GM18507 (cell line): ENCODE measurements at places on chromosomes 6 and 20.

- peak; percentile 99 for DNase-seq
Observed at GRCh38 chr20:45972500-45973183, 639 bp upstream of the ZNF335 start.

- no peak for DNase-seq
Observed at GRCh38 chr6:106181664-106182418, 95.7 kb downstream of the PRDM1 start.

GRCh38 chr6:165769401-165769800 is 106.4 kb upstream of the PDE10A start:
- DNase-seq: no peak

DNA sequence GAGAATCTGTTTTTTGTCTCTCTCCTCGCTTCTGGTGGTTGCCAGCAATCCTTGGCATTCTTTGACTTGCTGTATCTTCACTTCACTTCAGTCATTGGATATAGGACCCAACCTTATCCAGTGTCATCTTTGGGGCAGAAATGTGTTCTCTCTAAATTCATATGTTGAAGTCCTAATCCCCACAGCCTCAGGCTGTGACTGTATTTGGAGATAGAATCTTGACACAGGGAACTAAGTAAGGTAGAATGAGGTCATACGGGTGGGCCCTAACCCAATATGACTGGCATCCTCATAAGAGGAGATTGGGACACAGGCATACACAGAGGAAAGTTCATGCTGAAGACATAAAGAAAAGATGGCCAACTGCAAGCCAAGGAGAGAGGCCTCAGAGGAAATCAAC is 51.9 kb upstream of the TPD52L1 start:
- DNase-seq: no peak

DNA sequence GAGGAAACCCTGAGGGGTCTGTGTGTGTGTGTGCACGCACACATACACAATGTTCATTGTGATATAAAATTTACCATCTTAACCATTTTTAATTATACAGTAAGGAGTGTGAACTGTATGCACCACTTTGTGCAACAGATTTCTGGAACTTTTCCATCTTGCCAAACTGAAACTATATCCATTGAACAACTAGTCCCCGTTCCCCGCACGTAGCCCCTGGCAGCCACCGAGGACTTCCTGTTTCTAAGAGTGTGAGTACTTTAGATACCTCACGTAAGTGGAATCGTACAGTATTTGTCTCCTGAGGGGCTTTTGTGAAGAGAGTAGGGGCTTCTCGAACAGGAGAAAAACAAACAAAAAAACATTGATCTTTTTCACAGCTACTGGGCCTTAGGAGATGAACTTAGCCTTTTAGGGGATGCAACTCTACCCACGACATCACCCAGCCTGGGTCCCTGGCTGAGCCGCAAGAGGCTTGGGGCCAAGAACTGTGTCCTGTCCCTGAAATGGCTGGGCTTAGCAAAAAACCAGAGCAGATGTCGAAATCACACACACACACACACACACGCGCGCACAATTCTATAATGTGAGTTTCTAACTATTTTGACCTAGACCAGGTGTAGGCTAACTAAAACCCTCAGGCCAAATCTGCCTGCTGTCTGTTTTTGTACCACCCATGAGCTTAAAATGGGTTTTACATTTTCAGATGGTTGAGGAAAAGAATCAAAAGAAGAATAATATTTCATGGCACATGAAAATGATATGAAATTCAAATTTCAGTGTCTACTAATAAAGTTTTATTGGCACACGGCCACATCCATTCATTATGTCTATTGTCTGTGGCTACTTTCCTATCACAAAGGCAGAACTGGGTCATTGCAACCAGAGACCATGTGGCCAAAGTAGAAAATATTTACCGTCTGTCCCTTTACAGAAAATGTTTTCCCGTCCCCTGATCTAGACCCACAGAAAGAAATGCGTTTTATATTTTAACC is 144.2 kb downstream of the EYA2 start:
- no peak for DNase-seq

- DNase-seq: no peak
Observed at GRCh38 chr6:113629975-113630737, 227.0 kb upstream of the MARCKS start.

DNA sequence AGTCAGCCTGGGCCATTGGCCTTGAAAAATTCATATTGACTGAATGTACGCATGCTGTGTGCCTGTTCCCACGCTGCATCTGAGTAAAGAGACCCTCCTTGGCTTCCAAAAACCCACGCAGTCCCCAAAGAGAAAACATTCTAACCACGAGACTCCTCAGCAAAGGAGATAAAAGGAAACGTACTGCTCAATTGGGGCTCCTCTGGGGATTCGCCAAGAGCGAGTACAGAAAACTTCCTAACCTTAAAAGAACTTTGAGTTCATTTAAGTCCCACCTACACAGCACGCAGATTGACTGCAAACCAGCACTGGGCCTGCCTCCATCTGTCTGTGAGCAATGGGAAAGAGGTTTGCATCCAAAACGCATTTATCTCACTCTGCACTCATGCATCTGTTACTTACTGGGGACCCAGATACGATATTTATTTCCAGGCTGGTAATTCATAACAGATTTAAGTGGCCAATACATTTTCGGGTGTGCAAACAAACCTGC is 505.9 kb upstream of the CHD6 start:
- DNase-seq: no peak

DNA sequence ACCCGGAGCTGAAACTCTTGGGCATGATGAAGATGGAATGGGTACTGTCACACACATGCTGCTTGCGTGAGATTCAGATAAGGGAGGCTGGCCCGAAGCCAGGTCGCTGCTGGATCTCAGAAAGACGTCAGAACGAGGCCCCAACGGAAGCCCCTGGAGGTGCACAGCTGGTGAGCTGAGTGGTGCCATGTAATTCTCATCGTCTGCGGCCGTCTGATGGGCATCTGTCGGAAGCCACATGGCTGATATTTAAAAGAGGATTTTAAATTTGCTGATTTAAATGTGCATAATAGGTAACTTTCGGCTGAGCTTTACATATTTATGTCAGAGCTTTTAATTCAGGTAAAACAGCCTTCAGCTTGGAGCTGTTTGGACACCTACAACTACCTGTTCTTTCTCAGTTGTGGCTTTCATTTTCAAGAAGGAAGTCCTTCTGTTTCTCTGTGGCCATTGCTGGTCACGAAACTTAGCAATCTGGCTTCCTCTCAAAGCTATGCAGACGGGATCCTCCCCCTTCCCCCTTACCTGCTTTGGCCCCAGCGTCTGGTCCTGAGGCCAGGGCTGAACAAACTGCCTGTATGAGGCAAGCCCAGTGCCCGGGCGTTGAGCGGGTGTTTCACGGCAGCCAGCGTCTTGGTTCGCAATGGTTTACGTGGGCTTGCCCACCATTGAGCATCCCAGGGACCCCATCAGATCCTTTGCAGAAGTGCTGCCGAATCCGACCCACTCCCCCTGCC is 9.2 kb downstream of the SLCO4A1 start:
- DNase-seq: no peak

DNA sequence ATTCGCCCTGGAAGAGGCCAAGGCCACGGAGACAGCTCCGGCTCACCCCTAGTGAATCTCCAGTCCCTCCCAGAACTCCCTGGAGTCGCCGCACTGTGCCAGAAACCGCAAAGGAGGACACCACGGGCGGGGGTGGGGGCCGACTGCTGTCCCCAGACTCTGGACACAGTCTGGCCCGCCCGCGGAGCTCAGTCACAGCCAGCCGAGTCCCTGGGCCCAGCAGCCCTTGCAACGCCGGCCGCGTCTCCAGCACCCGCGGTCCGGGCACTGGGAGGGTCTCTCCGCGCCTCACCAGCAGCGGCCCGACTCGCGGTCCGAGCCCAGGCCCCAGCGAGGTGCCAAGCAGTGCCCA is 518 bp downstream of the PEX6 start:
- no peak for DNase-seq

DNA sequence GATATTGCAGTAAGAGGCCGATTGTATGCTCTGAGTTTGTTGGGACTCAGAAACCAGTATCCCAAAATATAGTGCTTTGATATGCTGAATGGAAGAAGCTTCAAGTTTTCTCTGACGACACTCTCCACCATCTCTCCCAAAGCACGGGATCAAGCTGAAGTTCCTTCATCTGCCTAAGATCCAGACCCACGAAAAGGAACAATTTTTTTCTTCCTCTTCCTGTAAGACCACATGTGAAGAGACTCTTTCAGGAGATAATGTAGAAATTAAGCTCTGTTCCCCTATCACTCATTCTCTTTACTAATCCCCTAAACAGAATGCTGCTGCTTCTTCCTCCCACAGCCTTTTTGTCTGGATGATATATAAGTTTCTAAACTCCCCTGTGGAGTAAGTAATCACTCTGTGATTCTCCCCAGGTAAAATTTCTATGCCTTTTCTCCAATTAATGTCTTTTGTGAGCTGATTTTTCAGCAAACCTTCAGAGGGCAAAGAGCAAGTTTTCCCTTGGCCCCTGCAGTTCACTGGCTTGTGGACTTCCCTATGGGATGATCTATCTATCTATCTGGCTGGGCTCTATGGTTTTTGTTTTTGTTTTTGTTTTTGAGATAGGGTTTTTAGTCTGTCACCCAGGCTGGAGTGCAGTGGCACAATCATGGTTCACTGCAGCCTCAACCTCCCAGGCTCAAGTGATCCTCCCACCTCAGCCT is 13.5 kb upstream of the PNRC1 start:
- no peak for DNase-seq

GRCh38 chr6:61586934-61587537 is 699.0 kb downstream of the KHDRBS2 start:
- no peak for DNase-seq

DNA sequence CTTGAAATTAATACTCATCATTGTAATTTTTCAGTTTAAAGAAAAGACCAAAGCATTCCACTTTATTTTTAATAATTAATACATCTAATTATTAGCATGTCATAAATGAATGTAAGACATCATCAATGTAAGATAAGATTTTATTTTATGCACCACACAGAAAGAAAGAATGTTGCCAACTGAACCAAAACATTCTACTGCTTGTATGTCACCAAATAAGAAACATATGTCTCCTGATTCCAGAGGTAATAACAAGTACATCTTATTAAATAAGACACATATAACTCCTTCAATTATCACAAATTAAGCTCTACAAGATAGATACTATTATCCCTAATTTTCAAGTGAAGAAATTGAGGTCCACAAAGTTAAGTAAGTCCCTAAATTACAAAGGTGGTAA is 189.5 kb downstream of the GMDS start:
- DNase-seq: no peak

DNA sequence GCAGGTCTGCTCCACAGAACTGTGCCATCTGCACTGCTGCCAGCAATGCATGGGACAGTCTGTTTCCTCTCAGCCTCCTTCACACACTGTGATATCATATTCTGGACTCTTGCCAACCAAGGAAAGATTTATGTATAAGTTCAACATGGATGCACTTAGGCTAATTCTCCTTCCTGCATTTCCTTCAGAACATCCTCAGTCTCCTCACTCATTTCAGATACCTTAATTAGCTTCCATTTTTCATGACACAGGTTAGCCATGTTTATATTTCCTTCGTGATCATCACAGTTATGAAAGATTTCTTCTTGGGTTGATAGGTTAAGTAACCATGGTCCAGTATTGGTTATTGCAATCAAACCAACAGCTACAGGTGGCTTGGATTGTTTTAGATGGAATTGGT is 46.4 kb upstream of the DDR1 start:
- no peak for DNase-seq

DNA sequence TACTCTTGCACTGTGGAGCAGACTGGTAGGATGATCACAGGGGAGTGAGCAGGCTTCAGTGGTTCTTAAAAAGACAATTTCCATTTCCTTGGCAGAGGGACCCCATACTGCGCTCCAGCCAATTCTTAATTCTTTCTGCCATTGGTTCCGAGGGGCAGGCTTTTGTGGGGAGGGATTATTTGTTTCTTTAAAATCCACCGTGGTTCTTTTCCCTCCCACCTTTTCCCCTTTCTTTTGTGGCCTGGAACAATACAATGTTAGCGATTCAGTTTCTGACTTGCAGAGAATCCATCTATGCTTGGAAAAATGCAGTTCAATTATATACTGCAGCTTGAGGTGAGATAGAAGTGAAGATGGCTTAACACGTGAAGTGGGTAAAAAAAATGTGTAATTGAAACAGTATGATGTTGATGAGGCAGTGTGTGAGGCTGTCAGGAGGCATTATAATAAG is 379.0 kb upstream of the FLRT3 start:
- no peak for DNase-seq

GRCh38 chr6:63543982-63544381 is 28.3 kb upstream of the LOC128125822 start:
- no peak for DNase-seq

DNA sequence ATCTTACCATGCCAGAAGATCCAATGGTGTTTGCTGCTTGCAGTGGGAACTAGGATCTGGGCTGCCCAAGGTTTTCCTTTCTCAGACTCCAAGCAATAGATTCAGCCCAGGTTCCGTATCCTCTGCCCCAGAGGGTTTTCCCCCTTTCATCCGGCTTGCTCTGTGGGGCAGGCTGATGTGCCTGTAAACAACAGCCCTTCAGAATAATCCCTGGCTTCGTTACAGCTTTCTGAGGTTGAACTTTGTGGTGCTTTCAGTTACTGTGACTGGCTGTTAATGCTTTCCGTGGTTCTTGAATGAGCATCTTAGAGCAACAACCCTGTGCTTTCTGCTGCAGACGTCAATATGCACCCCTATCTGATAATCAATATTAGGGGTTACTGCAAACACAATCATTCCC is 400.4 kb downstream of the BTBD3 start:
- no peak for DNase-seq

GRCh38 chr6:165986914-165987482 is 180.7 kb downstream of the TBXT start:
- no peak for DNase-seq

DNA sequence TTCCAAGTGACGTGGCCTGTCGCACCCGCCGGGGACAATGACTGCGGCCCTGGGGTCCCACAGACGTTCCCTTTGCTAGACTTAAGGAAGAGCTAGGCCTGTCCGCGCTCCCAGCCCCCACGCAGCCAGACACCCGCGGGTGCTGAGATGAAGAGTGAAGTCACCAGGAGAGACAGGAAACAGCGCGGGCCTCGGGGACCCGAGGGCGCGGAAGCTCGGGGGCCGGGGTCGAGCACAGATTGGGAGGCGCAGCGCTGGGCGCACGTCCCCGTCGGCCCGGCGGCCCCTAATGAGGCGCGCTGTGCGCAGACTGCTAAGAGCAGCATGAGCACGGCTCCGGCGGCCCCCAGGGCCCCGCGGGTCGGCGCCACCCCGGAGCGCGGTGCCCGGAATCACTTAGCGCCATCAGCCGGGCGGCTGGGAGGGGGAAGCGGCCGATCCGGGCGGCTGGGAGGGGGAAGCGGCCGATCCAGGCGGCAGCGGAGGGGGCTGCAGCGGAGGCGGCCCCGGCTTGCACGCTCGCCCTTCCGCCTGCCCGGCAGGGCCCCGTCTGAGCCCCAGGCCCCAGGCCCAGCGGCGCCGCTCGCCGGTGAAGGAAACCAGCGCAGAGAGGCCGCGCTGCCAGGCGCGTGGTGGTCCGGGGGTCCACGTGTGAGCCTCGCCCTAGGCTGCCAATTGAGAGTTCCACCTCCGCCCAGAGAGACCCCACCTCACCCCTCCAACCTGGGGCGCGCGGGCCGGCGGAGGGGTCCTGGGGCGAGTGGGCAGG is 8.3 kb upstream of the AVP start:
- no peak for DNase-seq
